Stimulated activated CD4-positive, alpha-beta T cell treated with anti-CD3 and anti-CD28 coated beads, Interleukin-12 subunit alpha, Interleukin-12 subunit beta, amount 100 ng/mL, for 4 hours (primary cell): ENCODE measurements at places on chromosomes 1 and 21.

DNA sequence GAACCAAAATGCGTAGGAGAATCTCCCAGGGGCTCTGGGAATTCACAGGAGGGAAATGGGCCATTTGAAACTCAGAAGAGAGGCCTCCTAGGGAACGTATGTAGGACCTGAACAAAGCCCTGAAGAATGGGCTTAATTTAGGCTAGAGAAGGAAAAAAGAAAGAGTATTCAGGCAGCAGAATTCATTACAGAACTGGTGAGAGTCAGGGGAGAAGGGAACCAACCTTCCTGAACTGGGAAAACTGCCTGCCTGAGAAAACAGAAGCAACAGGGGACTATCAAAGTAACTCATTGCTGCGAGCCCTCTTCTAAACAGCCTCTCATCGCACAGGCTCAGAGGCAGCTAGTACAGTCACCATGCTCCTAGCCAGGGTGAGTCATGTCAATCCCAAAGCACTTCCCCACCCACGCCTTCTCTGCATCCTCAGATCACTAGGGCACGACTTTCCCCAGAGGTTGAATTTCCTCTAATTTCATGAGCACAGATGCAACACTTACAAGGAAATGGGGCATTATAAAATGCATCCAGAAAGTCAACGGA lies 98.1 kb downstream of the ADSS2 start:
- DNase-seq, result no peak

DNA sequence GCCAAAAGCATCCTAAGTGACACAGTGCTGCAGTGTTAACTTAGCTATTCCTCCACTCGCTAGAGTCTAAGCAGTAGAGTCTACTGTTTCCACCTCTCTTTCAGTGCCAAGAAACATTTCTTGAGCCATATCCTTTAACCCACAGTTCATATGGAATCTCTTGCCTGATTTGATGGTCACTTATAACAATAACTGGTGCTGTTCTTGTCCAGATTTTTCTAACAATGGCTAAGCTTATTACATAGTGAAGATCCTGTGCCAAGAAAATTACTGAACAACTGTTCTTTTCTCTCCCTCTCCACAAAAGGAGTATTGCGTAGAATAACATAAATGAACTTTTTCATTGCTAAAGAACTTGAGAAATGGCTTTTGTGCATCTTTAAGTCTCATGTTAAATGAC lies 121.3 kb downstream of the CDC7 start:
- DNase-seq, result no peak

- no peak for DNase-seq
Observed at GRCh38 chr21:30249936-30250335, 32.8 kb downstream of the KRTAP24-1 start.

DNA sequence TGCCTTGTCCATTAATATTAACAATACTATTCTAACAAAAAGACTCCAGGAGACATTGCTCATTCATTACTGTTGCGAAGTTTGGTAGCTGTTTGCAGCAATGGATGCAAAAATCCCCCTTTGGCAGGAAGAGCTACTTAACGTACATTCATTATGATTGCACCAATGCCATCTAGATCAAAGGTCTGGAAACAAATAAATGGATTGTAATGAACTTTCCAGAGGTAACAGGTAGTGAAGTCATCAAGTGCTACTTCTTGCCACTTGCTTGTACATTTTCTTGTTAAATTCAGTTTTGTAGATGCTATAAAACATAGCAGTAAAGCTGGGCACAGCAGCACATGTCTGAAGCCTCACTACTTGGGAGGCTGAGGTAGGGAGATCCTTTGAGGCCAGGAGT lies 93.9 kb downstream of the DDAH1 start:
- DNase-seq, result no peak

- DNase-seq, result no peak
Observed at GRCh38 chr1:114386129-114387009, 124.6 kb downstream of the TRIM33 start.

DNA sequence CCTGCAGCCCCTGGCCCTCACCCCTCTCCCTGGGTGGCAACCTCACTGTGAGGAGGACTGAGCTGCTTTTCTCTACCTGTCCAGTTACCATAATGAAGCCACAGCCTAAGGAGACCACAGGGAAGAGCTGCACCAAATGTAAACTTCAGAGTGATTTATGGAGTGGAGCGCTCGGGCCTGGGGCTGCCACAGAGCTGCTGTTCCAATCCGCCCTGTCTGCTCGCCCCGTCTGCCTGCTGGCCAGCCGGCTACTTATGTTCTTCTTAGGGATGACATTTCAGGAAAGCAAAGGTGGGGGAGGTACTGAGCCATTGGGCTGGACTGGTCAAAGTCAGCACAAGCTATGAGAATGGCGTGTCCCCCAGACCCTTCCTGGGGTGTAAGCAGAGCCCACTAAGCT lies 17.9 kb downstream of the SYT6 start:
- DNase-seq, result no peak

GRCh38 chr1:89708751-89709375 lies 75.9 kb downstream of the LRRC8C start:
- DNase-seq, result no peak

DNA sequence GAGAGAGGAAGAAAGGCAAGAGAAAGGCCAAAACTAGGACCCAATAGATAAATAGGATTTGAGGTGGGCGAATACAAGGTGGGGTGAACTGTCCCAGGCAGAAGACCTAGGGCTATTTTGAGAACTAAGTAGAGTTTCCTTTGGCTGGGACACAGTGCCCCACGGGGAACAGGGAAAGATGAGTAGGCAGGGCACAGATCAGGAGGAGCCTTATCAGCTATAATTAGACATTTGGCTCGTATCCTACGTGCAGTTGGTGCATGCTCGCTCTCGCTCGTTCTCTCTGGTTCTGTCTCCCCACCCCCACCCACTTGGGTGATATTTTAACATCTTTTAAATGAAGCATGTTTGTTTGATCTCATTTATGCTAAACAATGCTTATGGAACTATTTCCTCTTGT lies 235.0 kb upstream of the JUN start:
- DNase-seq, result no peak

GRCh38 chr21:34983680-34984086 lies 65.4 kb downstream of the RUNX1 start:
- peak; percentile 46 for DNase-seq

DNA sequence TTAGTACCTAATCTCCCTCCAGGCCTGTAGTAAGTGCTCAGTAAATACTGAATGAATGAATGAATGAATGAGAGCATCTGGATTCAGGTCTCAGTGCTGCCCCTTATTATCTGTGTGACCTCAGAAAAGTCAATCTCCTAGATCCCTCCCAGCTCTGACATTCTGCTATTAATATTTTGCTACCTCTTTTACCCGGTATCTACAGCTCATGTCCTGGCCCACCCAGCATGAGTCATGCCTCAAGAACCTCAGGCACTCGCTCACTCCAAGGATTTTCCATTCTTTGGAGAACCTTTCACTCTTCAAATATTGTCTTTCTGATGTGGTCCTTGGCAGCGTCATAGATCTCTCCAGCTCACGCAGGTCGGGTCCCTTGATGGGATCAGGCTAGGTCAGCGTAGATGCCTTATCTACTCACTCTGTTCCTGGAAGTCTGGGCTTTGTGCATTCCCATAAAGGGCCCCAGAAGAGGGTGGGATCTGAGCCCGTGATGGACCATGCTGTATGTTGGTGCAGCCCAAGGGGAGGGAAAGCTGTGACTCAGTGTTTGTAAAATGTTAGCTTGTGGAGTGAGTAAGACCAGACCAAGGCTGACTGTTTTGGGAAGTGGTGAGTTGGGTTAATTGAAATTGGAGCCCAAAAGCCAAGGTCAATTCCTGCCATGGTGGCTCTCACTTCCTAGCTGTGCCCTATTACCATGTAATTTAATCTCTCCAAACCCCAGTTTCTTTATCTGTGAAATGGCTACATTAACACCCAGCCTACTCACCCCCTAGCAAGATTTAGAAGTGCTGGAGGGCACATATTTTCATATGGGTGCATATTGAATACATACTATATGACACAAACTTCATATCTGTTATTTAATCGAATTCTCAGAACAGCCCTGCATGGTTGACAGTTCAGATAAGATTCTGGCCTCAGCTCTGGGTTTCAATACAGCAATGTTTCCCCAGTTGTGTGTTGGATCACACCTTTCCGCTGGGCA lies 214.1 kb upstream of the USP24 start:
- no peak for DNase-seq

DNA sequence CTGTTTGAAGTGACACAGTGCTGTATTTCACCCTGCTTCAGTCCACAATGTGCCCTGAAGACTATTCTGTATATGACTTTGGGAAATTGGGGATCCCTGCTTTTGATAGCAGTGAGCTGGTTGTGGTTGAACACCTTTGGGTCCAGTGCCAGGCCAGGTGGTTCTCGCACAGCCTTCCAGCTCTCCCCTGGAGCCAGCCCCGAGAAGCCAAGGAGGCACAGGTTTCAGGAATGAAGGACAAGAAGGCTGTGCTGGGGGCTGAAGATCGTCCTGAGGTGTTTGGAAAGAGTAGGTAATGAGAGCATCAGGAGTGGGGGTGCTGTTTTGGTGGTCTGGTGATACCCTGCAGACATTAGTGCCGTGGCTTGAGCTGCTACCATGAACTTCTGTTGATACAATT lies 131.4 kb upstream of the COL6A1 start:
- no peak for DNase-seq

DNA sequence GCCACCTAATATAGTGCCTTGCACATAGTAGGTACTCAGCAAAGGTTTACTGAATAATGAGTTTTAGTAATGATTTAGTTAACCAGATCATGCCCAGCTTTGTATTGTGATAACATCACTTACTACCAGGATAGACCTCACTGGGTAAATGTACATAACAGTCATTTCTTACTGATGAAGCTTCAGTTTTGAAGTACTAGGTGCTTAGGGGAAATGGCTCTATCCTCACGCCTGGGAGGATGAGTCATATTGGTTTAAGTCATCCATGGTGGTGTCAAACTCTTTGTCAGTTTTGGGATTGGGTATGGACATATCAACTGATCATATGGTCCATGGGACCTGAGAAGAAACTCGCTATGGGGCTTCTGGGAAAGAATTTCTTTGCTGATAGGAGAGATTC lies 90.6 kb upstream of the USP24 start:
- no peak for DNase-seq

DNA sequence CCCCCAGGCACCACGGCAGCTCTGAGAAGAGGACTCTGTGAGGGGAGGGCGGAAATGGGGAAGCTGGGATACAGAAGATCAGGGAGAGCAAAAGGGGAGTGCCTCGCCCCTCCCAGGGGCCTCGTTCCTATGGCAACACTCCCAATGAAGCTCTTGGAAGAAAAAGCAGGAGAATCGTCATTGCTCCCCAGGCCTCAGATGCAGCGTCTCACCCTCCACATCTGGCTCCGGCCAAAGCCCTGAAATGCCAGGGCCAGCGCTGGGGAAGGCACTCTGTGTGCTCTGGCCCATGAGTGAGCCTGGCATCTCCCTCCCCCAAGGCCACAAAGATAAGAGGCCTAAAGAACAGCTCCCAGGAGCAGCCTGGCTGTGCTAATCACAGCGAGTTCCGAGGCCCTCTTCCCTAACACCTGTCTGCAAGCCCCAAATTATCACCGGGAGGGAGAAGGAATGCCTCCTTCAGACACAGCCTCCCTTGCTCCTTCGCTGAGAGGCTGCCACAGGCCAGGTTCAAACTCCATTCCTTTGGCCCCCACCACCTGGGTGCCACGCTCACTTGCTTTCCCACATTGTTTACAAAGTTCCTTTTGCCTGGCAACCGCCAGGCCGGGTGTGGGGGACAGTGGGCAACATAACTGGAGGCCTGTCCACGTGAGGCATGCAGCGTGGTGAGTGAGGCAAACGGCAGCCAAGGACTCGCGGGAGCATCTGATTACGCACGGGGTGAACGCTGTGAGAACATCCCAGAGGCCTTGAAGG lies 27.8 kb downstream of the ECE1 start:
- DNase-seq, result no peak

GRCh38 chr1:24317081-24317480 lies 2.1 kb upstream of the GRHL3 start:
- no peak for DNase-seq

- DNase-seq, result no peak
Observed at GRCh38 chr21:44414291-44415072, 40.8 kb upstream of the LRRC3 start.

GRCh38 chr1:52365071-52365745 lies 797 bp downstream of the CC2D1B start:
- no peak for DNase-seq

DNA sequence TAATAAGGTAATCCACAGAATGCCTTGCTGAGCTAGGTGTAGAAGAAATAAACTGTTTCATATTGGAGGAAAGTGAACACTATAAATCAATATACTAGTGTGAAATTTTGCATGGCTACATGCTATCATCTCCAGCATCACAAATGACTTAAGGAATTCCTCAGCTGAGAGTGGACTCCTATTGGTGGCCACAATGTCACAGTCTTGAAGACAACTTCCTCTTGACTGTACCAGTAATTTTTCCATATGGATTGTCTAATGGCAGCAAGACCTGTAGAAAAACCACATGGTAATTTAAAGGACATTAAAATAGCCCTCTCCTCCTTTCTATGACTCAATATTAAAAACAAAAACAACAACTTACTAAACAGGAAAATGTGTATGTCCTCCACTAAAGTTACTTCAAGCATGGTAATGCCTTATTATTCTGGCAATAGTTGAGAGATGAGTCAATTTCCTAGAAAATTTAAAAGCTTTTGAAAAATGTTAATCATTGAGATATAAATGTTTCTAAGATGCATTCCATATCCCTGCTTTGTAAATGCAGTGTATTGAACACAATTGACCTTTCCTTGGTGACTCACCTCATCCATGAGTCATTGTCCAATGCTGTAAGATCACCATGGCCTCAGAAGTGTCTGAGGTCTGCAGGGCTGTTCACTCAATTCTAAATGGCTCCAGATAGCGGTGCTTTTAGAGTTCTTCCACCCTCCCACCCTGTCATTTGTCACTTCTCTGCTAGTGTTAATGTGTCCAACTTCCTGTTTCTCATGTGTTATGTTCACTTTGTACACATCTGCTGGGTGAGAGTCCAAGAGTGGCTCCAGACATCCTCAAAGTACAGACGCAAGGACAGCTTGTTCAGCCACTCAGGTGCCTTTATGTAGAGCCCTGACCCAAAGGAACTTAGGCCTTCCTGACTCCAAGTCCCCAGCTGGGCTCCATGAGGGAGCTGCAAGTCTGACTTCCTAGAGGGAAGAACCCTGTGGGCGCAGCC lies 32.8 kb upstream of the DNASE2B start:
- no peak for DNase-seq

- DNase-seq, result no peak
Observed at GRCh38 chr1:29409616-29410015, 173.3 kb downstream of the PTPRU start.

DNA sequence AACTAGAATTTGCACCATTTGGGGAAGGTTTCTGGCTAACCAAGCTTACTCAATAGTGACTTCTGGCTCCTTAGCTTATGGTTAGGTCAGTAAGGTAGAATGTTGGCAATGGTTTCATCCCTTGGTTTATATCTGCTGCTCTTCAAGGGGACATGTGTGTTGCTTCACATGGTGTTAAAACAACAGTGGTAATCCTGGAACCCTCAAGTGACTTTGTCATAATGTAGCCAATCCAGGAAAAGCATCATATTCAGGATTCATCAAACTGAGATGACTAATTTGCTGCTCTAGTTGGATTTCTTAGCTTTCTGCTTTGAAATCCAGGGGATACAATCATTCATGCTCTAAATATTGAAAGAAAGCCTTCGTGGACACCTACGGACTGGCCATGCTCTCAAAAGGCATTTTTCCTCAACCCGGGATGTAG lies 108.7 kb downstream of the RGL1 start:
- no peak for DNase-seq
